ENCODE measurements at places on chromosomes 4 and X. TPM values are rescaled to one million over a fixed set of nuclear protein-coding genes. Genes with fewer than 3 reads are reported as not detected.

CT45A5 gene
- polyA plus RNA-seq: not detected

BTC gene
- 5.9 TPM for polyA plus RNA-seq

POLN gene
- polyA plus RNA-seq: 3.1 TPM

ASB12 gene
- polyA plus RNA-seq: 0.39 TPM

Data from renal cortex interstitium (tissue), 15 donors.